ENCODE measurements at places on chromosomes 3 and 15. TPM values are rescaled to one million over a fixed set of nuclear protein-coding genes. Genes with fewer than 3 reads are reported as not detected.

Gene OXTR
- total RNA-seq = 0.10 TPM

Gene CCR5
- total RNA-seq = 0.17 TPM

Gene LRRIQ4
- 0.71 TPM for total RNA-seq

Gene SCN5A
- 0.20 TPM for total RNA-seq

Gene CYP8B1
- not detected for total RNA-seq

Gene CACNA1D
- not detected for total RNA-seq

- H3K27ac ChIP-seq = no peak overlapping the region
- H3K4me3 ChIP-seq = no peak overlapping the region
- peaks cover 3% of the 10 kb centered on the region for H3K36me3 ChIP-seq
- no peaks in the 10 kb centered on the region for H3K4me1 ChIP-seq
- H3K27me3 ChIP-seq = no peaks in the 10 kb centered on the region
- peak; percentile 68 for DNase-seq
These were observed 36.2 kb downstream of the BBS4 start for GRCh38 chr15:72722071-72722696.

GRCh38 chr3:161489395-161489794, 7.2 kb upstream of the OTOL1 start:
- no peaks in the 10 kb centered on the region for H3K36me3 ChIP-seq
- DNase-seq = no peak
- no peak overlapping the region for H3K4me3 ChIP-seq
- H3K27ac ChIP-seq = no peak overlapping the region
- no peaks in the 10 kb centered on the region for H3K4me1 ChIP-seq

- no peak overlapping the region for H3K27ac ChIP-seq
- no peaks in the 10 kb centered on the region for H3K27me3 ChIP-seq
- H3K4me3 ChIP-seq = no peak overlapping the region
- H3K4me1 ChIP-seq = no peaks in the 10 kb centered on the region
- no peaks in the 10 kb centered on the region for H3K36me3 ChIP-seq
These were observed 62.3 kb upstream of the PLSCR4 start for GRCh38 chr3:146313031-146313745.

- no peak for DNase-seq
- H3K4me1 ChIP-seq = no peaks in the 10 kb centered on the region
- no peak overlapping the region for H3K4me3 ChIP-seq
- no peaks in the 10 kb centered on the region for H3K36me3 ChIP-seq
These were observed 99.0 kb downstream of the CD200R1L start for GRCh38 chr3:112747624-112748023.

- no peaks in the 10 kb centered on the region for H3K27me3 ChIP-seq
- H3K27ac ChIP-seq = no peak overlapping the region
- no peaks in the 10 kb centered on the region for H3K4me1 ChIP-seq
- H3K4me3 ChIP-seq = no peak overlapping the region
- DNase-seq = no peak
These were observed 69.6 kb downstream of the SEMA5B start for GRCh38 chr3:122957707-122958689.

DNA sequence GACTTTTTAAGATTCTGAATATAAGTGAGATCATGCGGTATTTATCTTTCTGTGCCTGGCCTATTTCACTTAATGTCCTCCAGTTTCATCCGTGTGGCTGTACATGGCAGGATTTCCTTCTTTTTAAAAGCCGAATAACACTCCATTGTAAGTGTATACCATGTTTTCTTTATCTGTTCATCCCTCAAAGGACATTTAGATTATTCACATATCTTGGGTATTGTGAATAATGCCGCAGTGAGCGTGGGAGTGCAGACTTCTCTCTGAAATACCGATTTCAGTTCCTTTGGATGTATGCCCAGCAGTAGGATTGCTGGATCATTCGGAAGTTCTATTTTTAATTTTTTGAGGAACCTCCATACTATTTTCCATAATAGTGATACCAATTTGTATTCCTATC, 136.1 kb downstream of the APBA2 start:
- no peaks in the 10 kb centered on the region for H3K4me1 ChIP-seq
- no peak overlapping the region for H3K4me3 ChIP-seq
- no peaks in the 10 kb centered on the region for H3K36me3 ChIP-seq
- no peaks in the 10 kb centered on the region for H3K27me3 ChIP-seq

- H3K4me3 ChIP-seq = no peak overlapping the region
- no peaks in the 10 kb centered on the region for H3K4me1 ChIP-seq
- H3K27me3 ChIP-seq = no peaks in the 10 kb centered on the region
- no peak overlapping the region for H3K27ac ChIP-seq
- no peak for DNase-seq
These were observed 30.8 kb downstream of the CCDC80 start for GRCh38 chr3:112610121-112610520.

GRCh38 chr15:58666957-58667356, 82.5 kb downstream of the ADAM10 start:
- DNase-seq = no peak
- no peak overlapping the region for H3K27ac ChIP-seq
- no peaks in the 10 kb centered on the region for H3K4me1 ChIP-seq
- no peaks in the 10 kb centered on the region for H3K27me3 ChIP-seq
- H3K36me3 ChIP-seq = peaks cover 2% of the 10 kb centered on the region

DNA sequence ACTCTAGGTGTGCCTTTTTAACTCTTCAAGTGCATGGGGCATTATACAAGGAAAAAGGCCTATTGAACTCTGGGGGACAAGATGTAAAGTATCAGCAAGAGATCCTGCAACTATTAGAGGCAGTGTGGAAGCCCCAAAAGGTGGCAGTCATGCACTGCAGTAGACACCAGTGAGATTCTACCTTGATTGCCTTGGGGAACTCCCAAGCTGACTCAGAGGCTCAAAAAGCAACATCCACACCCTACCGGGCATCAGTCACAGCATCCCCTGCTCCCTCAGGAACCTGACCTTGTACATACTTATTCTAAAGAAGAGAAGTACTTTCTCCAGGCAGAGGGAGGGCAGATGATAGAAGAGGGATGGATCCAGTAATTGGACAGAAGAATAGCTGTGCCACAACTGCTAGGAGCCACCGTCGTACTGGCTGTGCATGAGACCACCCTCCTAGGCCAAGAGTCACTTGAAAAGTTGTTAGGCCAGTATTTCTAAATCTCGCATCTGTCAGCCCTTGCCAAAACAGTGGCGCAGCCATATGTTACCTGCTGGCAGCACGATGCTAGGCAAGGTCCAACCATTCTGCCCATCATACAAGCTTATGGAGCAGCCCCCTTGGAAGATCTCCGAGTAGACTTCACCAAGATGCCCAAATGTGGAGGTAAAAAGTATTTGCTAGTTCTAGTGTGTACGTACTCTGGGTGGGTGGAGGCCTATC, 523.1 kb upstream of the FRG2C start:
- H3K36me3 ChIP-seq = no peaks in the 10 kb centered on the region
- no peaks in the 10 kb centered on the region for H3K27me3 ChIP-seq
- no peak overlapping the region for H3K27ac ChIP-seq
- H3K4me3 ChIP-seq = no peak overlapping the region
- H3K4me1 ChIP-seq = no peaks in the 10 kb centered on the region

Data from B cell (primary cell).